Stimulated activated CD4-positive, alpha-beta T cell treated with anti-CD3 and anti-CD28 coated beads, Interleukin-15, amount 100 ng/mL, for 1 hour (primary cell): ENCODE measurements at places on chromosomes 11 and 22.

- no peak for DNase-seq
Measured at GRCh38 chr22:47059076-47059475, 296.6 kb downstream of the TBC1D22A start.

GRCh38 chr11:124760205-124760652 is 1.9 kb downstream of the ESAM start:
- DNase-seq, result no peak

DNA sequence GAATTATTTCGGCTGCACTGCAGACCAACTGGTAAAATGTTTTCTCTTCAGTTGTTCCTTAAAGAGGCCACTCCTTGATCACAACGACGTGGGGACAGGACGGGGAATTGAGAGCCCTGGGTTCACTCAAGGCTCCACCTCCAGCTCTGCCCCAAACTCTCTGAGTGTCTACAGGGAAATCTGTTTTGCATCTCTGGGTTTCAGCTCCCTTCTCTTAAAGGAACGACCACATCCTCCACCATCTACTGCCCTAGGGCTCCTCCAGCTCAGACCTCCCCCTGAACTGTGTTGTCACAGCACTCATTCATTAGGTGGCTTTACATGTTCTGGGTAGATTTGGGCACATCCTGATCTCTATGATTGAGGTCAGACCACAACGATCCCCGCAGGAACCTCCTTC is 5.1 kb upstream of the PPFIA1 start:
- no peak for DNase-seq

DNA sequence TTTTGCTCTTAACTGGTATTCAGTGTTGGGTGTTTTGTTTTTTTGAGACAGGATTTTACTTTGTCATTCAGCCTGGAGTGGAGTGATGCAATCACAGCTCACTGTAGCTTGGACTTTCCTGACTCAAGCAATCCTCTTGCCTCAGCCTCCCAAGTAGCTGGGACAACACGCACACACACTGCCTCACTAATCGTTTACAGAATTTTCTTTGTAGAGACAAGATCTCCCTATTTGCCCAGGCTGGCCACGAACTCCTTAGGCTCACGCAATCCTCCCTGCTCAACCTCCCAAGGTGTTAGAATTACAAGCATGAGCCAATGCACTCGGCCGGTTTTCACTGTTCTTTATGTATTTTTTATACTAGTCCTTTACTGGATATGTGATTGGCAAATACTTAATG is 51.0 kb upstream of the IGLL5 start:
- DNase-seq, result no peak

DNA sequence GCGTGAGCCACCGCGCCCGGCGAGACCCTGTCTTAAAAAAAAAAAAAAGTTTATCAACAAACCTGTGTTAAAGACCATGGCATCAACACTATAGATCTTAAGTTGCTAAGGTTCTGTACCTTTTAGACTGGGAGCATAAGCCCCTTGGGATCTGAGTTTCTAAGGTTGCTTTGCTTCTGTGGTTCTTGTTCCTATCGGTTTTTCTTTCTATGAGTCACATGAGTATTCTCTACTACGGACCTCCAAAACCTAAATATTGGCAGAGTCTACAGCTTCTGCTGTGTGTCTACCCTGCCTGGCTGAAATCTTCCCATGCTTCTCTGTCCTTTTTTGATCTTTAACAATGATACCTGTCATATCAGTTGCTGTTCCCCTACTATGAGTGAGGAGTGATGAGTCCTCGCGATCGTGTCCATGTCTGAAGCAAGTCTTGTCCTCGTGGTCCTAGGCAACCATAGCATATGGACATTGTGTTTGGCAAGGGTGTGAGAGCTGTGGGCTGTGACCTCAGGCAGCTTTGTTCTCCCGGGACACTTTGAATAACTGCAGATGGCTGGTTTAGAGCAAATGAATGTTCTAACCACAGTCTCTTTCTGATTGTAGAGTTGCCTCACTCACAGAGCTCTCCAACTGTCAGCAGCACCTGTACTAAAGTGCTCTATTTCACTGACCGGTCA is 9.0 kb upstream of the DLAT start:
- DNase-seq, result no peak

- DNase-seq, result no peak
Measured at GRCh38 chr11:102416976-102417375, 35.6 kb downstream of the TMEM123 start.
